ENCODE measurements at places on chromosomes 3 and 15. TPM values are rescaled to one million over a fixed set of nuclear protein-coding genes. Genes with fewer than 3 reads are reported as not detected.

A4GNT gene
- not detected for total RNA-seq

XXYLT1 gene
- total RNA-seq: 78.1 TPM

PROS1 gene
- total RNA-seq: 5.2 TPM

GOLGA6L9 gene
- total RNA-seq: 3.8 TPM

CD96 gene
- total RNA-seq: not detected

ARHGAP11A gene
- total RNA-seq: 82.3 TPM

IP6K2 gene
- total RNA-seq: 81.8 TPM

SLC2A2 gene
- total RNA-seq: not detected

RNU6-1 gene
- not detected for total RNA-seq

CCNB2 gene
- total RNA-seq: 65.2 TPM

CKMT1A gene
- not detected for total RNA-seq

CTDSPL gene
- 43.2 TPM for total RNA-seq

SYNPR gene
- total RNA-seq: not detected

TIMP4 gene
- 0.40 TPM for total RNA-seq

TM4SF4 gene
- total RNA-seq: not detected

CILP gene
- not detected for total RNA-seq

HRG gene
- not detected for total RNA-seq

AP3B2 gene
- not detected for total RNA-seq

LARP6 gene
- 16.9 TPM for total RNA-seq

CAPN3 gene
- 2.2 TPM for total RNA-seq

ZNF620 gene
- total RNA-seq: 3.6 TPM

IL5RA gene
- total RNA-seq: not detected

CP gene
- not detected for total RNA-seq

VGLL3 gene
- total RNA-seq: 4.2 TPM

TOPAZ1 gene
- not detected for total RNA-seq

QTRT2 gene
- 42.8 TPM for total RNA-seq

SAXO2 gene
- 0.67 TPM for total RNA-seq

GATA2 gene
- 63.9 TPM for total RNA-seq

COL6A5 gene
- total RNA-seq: not detected

MUC4 gene
- total RNA-seq: not detected

NR1D2 gene
- total RNA-seq: 14.6 TPM

CHRD gene
- 0.53 TPM for total RNA-seq

PLAAT1 gene
- 0.58 TPM for total RNA-seq

CEMIP gene
- total RNA-seq: not detected

C3orf52 gene
- total RNA-seq: 2.1 TPM

FAM227B gene
- 1.8 TPM for total RNA-seq

WDR93 gene
- total RNA-seq: not detected

ACAA1 gene
- 52.1 TPM for total RNA-seq

SNURF gene
- 9.4 TPM for total RNA-seq

ADGRG7 gene
- not detected for total RNA-seq

Measured in endothelial cell of umbilical vein (primary cell).